ENCODE measurements at places on chromosomes 2 and 18. TPM values are rescaled to one million over a fixed set of nuclear protein-coding genes. Genes with fewer than 3 reads are reported as not detected.

CROCC2 gene
- 0.12 TPM for total RNA-seq

SOX11 gene
- total RNA-seq, result not detected

CNTNAP5 gene
- total RNA-seq, result not detected

TRIM54 gene
- 0.16 TPM for total RNA-seq

DNA sequence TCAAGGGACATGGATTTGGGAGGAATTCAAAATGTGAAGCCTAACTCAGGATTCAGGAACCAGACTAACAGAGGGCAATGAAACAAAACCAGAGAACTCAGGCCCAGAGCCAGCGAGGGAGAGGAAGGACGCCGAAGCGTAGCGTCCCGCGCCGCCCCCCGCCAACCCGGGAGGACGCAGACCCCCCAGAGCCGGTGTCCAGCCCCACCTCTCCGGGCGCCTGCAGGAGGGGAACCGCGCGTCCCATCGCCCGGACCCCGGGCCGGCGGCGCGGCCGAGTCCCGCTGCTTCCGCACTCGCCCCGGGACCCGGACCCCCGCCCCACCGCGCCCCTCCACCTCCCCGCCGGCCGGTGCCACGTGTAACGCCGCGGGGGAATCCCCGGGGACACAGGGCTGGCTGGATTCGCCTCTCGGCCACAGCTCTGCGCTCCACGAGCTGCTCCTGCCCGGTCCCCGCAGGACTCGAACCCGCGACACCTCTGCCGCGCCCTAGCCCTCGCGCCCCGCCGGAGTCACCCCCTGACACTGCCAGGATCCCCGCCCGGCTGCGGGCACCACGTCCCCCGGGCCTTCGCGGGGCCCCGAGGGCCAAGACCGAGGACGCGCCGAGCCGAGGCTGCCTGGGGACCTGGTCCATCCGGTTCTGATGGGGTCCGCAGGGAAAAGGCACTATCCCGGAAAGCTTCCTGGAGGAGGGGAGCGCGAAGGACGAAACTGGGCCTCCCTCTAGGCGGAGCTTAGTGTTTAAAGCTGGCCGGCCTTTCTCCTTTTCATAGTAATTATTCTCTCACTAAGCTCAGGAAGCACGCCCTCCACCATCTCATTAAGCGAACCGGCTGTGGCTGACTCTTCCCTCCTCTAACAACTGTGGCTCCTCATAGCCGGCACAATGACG, 40.4 kb upstream of the FAM124B start:
- ATAC-seq, result peak; percentile 31

GRCh38 chr2:52594026-52594425, 1173.6 kb upstream of the CHAC2 start:
- no peak for ATAC-seq

DNA sequence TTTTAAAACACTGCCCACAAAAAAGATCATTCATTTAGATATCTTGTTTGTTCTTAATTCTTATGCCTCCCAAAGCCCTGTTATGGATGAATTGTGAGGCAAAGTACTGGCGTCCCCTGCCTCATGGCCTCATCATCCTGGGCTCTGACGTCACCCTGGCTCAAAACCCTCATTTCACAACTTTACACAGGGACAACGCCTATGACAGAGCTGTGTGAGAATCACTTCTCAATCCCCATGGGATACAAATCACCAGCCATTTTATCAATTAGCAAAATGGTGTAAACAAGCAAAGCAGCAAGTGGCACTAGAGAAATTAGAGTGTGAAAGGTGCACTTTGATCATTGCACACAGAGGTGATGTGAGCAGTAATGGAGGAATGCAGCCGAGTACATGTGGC, 16.6 kb downstream of the FHOD3 start:
- ATAC-seq, result peak; percentile 36

DNA sequence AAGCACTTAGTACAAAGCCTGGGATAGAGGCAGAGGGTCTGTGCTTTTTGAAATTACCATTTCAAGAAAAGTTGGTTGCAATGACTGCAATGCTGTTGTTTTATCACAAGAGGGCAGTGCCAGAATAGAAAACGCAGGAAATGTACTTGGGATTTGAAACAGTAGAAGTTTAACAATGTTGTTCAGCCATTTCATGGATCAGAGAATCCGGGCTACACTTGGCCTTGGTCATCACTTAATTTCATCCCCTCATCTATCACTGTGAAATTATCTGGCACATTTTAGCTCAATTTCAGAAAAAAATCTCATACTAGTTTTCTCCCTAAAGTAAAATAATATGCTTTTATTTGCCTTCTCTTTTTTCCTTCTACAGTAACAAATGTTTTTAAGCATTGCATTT, 70.8 kb downstream of the RAPGEF4 start:
- ATAC-seq, result peak; percentile 49

DNA sequence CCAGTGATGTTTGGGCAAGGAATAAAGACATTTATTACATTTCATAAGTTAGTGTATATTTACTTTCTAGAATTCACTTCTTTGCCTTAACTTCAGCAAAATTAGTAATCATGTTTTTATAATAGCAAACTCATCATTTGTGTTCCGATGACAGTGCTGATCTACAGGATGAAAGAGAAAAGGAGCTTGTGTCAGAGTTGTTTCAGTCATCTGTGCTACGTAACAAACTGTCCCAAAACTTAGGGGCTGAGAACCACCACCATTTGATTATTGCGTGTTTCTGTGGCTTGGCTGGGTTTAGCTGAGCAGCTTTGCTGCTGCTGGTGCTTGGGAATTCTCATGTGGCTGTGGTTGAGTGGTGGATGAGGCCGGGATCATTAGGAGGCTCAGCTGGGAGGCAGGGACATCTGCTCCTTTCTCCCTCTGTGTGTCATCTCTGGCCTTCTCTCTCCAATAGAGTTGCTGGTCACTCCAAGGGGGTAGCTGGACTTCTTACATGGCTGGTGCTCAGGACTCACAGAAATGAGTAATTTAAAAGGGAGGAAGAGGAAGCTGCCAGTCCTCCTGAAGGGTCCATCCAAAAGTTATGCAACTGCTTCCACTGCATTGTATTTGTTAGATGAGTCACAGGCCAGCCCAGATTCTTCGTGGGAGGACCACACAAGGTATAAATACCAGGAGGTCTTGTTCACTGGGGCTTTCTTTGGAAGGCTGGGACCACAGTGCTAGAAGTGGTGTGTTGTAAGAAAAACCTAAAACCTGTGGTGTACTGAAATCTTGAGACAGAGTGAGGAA, 43.4 kb upstream of the HAAO start:
- ATAC-seq, result peak; percentile 80

DNA sequence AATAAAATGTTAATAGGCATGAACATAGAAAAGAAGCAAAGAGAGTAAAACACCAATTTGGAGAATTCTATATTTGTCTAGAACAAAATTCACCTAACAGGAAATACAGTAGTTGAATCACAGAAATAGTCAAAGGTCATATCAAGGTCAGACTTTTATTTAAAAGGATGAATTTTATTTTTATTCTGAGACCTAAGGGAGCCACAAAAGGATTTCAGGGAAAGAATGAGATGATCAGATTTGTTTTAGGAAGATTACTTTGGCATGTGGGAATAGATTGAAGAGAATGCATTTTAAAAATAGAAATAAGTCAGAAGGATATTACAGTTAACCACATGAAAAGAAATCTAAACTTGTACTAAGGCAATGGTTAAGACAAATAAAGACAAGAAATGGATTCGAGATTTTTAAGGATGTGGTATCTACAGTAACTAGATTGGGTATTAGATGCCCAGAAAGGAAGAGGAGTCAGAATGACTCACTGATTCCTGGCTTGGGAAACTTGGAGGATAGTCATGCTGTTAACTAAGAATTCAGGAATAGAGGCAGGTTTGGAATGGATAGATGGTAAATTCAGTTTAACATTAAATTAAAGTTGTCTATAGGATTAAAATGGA, 56.0 kb downstream of the METTL4 start:
- ATAC-seq, result no peak

GRCh38 chr2:129936334-129936934, 43.0 kb upstream of the RAB6C start:
- ATAC-seq, result no peak

GRCh38 chr18:79732721-79733025, 53.1 kb downstream of the CTDP1 start:
- ATAC-seq, result no peak

DNA sequence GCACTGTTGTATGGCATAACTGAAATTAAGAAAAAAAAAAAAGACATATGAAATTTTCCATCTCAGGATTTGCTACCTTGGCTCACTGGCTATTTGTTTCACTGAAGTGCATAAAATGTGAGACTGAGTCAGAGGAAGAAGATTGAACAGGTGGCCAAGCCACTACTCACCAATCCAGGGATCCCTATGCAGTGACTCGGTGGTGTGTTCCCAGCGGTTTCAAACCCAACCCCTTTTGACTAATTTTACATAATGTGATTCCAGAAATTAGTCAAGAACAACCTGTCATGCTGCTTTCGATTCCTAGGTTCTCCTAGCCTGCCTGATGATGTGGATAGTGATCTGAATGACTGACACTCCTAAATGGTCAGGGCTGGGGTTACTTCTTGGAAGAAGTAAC, 77.3 kb downstream of the KLHL14 start:
- ATAC-seq, result peak; percentile 64

- ATAC-seq, result no peak
Observed at GRCh38 chr2:18182861-18183260, 304.4 kb downstream of the KCNS3 start.

GRCh38 chr2:202944408-202944807, 32.3 kb downstream of the CARF start:
- ATAC-seq, result no peak

GRCh38 chr18:9614401-9615279, at the start of gene PPP4R1:
PPP4R1 (minus strand) TSS chr18:9614559; CDS start chr18:9614484, 75 bp downstream.
- ATAC-seq, result peak; percentile 65

GRCh38 chr2:85707304-85707703, 13.1 kb downstream of the GNLY start:
- ATAC-seq, result peak; percentile 70

GRCh38 chr2:149732730-149733290, 145.2 kb upstream of the MMADHC start:
- ATAC-seq, result no peak

GRCh38 chr18:58590254-58590653, 38.6 kb downstream of the ALPK2 start:
- no peak for ATAC-seq

GRCh38 chr2:101737478-101738255, 40.2 kb downstream of the MAP4K4 start:
- ATAC-seq, result peak; percentile 73

DNA sequence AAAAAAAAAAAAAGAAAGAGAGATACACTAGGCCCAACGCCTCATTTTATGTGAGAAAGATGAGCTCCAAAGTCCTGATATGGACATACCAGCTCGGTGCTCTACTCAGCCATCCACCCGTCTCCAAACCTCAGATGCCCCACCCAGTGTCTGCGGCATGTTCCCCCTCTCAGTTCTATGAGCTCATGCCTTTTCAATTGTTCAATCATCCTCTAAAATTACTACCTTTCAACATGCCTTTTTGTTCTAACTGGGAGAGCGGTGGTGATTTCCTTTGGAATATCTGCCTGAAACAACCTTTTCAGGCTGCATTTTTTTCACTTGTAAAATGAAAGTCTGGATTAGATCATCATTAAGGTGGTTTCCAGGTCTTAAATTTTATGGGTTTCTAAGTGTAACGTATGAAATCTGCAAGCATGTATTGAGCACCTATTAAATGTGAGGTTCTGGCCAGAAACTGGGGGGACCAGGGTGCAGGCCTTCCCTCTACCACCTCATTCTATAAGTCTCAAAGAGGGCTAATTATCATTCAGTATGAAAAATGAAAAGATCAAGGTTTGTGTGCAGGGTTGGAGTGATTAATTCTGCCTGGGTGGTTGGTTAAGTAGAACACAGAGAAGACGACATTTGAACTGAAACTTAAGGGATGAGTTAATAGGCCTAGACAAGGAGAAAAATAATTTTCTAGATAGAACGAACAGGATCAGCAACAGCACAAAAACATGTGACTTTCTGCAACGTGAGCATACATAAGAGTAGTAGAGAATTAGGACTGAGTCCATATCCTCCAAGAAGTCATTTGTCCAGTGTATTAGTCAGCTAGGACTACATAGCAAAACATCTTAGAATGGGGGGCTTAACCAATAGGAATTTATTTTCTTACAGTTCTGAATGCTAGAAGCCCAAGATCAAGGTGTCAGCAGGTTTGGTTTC, 87.4 kb upstream of the GLS start:
- no peak for ATAC-seq

- ATAC-seq, result no peak
Observed at GRCh38 chr2:224210286-224211180, 171.4 kb upstream of the SERPINE2 start.

DNA sequence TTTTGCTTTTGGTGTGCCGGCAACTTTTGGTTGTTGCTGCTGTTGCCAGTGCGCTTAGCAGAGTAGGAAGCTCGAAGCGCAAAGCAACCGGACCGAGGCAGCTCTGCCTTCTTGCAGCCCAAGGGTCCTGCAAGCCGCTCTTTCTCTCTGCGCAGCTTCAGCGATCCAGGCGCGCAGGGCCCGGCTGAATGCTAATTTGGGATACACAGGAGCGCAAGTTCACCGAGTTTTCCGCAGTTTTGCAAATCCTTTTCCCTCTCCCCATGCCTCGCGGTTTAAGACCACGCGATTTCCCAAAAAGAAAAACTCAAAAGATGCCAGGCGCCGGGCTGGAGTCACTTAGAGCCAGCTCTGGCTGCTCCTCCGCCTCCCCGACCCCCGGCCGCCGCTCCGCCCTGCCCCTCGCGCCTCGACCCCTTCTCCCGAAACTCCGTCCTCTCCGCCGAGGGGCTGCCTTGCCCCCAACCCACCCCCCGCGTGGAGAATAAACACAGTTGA, 13.5 kb upstream of the SIX3 start:
- no peak for ATAC-seq

GRCh38 chr18:57154191-57154830, 7.4 kb downstream of the BOD1L2 start:
- no peak for ATAC-seq

- peak; percentile 62 for ATAC-seq
Observed at GRCh38 chr2:64354857-64355680, 98.9 kb upstream of the LGALSL start.

GRCh38 chr2:158253170-158253569, 151.5 kb downstream of the UPP2 start:
- ATAC-seq, result no peak

DNA sequence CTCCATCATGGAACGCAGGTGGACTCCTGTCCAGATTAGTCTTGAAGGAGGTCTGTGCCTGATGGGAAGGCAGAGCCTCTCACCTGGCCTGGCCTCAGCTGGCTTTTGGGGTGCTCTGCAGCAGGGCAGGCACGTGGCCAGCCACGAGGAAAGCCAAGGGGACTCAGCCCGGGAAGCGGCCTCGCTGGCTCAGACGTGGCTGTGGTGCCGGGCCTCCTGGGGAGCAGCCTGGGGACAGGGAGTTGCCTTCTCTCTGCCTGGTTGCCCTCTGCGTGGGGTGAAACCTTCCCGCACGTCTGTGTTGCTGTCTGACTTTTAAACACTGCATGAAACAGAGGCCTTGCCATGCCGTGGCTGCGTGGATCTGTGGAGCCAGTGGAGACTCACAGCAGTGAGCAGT, 45.0 kb downstream of the RTP5 start:
- ATAC-seq, result no peak
